ENCODE measurements at places on chromosomes 7 and 10.

DNA sequence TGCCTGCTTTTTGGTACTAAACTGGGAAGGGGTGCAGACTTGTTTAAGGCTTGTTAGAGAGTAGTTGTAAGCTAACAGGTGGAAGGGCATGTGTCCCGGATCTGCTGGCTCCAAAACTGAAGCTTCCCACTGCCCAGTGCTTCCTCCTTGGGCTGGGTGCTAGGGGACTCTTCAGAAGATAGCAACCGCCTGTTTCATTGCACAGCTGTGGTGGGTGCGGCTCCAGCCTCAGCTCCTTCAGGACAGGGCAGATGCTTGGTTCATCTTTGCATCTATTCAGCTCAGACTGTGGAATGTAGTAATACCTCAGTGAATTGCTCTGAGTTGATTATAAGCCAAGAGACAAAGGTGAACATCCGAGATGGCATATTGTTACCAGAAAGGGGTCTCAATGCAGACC lies 527.1 kb downstream of the TYW1 start:
- no peak for DNase-seq

DNA sequence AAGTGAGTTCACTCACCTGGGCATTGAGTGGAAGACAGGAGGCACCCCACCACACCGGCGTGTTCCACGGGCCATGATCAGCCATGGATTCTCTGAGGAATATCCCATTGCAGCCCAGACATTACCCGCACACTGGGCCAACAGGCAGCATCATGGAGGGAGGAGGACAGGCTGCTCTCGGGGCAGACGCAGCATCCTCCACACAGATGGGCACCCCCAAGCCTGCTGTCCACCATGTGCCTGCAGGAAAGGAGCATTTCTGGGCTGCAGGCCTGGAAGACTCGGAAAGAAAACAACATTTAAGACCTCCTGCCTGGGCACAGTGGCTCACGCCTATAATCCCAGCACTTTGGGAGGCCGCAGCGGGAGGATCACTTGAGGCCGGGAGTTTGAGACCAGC lies 71.0 kb upstream of the SH2B2 start:
- no peak for DNase-seq

- no peak for DNase-seq
Observed at GRCh38 chr7:43847496-43847895, 21.8 kb downstream of the MRPS24 start.

DNA sequence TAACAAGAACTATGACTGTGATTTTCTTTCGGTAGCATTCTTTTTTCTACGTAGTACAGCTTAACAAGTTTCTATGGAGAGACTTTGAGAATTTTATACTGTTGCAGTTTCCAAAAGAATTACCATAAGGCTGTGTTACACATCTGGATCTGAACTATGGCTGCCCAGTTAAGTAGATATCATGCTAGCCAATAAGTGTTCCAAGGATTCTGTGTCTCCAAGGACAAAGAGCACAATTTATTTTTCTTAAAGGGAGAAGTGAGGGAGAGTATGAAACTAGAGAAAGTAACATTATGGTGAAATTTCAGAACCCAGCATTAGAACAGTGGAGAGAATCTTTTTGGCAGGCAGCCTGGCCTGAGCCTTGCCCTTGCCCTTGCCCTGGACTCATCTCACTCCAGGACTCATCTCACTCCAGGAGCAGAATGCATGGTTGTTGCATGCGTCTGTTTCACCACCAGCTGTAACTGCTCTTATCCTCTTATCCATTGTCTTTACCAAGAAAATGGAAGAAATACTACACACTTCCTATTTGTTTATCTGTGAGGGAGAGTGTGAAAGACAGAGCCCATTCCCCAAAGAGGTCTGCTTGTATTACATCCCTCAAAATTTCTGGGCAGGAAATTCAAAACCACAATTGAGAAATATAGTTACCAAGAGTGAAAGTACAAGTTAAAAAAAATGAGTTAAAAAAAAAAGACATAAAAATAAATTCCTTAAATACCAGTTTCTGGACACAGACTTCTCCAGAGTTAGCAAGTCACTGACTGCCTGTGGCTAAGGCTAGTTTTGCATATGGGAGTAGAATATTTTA lies 1067.5 kb downstream of the NRG3 start:
- DNase-seq: no peak

- peak; percentile 18 for DNase-seq
Observed at GRCh38 chr10:96124230-96125141, 5.6 kb upstream of the ZNF518A start.

DNA sequence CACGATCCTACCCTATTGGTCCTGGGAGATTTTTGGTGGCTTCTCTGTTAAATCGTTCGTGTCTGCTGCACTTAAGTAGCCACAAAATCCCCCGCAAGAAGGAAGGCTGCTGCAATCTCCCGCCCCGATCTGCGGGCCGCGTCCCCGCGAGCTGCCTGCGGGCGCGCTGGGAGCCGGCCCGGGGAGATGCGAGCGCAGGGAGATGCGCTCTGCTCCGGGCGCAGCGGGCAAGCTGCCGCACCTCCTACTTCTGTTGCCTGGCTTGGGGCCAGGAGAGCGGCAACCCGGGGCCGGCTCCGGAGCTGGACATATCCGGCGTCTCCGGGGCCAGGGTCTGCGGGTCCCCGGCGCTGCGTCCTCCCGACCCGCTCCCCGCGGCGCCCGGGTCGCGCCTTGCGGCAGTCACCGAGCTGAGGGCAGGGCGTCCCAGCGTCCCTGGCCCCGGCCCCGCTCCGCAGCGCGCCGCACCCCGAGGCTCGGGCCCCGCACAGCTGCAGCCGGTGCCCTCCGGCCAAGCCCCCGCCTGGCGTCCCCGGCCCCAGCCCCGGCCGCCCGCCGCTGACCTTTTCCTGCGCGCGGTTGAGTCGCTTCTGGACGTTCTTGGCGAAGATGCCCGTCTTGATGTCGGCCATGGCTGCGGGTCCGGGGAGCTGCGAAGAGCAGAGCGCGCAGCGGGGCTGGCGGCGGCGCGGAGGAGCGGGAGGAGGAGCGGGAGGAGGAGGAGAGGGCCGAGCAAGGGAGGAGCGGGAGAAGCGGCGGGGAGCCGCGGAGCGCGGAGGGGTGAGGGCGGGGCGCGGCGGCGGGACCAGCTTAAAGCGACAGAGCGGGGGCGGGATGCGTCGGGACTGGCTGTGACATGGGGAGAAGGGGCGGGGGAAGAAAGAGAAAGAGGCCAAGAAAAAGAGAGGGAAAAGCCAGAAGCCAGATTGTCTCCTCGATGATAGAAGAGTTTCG lies at the start of gene AMPH:
Gene AMPH, minus strand, starts transcription at position 654 of the 954 bp plus-strand sequence. Its CDS starts 22 bp downstream, at position 632.
- DNase-seq: no peak

DNA sequence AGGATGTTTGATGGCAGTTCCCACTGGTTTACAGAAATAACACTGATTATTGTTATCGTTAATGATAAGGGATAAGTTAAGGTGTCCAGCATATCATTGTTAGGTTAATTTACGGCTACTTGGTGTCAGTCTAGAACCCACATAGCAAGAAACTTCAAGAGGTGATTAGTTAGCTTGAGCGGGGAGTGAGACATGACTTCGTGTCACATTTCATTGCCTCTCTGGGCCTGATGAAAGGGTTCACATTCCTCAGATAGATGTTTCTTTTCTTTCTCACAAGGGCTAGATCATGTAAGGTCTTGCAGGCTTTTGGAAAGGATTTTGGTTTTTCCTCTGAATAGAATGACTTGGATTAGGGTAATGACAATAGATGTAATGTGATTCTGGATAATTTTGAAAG lies 26.7 kb downstream of the WAC start:
- no peak for DNase-seq

DNA sequence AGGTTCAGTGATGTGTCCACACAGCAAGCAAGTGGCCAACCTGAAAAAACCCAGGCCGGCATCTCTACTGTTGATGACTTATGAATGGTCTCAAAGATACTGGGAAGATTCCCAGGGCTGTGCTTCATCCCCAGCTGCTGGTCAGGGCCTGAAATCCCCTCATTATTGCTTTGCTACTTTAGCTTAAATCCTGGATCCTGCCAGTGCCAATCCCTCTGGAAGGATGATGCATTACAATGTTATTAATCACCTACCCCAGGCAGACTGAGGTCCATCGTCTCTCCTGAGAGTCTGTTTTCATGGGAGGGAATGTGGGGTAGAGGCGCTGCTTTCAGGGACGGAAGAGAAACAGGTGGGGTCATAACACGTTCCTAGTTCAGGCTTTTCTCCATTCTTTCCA lies 371.6 kb downstream of the RPS24 start:
- no peak for DNase-seq

GRCh38 chr7:108086546-108086945 lies 43.6 kb downstream of the LAMB4 start:
- no peak for DNase-seq

DNA sequence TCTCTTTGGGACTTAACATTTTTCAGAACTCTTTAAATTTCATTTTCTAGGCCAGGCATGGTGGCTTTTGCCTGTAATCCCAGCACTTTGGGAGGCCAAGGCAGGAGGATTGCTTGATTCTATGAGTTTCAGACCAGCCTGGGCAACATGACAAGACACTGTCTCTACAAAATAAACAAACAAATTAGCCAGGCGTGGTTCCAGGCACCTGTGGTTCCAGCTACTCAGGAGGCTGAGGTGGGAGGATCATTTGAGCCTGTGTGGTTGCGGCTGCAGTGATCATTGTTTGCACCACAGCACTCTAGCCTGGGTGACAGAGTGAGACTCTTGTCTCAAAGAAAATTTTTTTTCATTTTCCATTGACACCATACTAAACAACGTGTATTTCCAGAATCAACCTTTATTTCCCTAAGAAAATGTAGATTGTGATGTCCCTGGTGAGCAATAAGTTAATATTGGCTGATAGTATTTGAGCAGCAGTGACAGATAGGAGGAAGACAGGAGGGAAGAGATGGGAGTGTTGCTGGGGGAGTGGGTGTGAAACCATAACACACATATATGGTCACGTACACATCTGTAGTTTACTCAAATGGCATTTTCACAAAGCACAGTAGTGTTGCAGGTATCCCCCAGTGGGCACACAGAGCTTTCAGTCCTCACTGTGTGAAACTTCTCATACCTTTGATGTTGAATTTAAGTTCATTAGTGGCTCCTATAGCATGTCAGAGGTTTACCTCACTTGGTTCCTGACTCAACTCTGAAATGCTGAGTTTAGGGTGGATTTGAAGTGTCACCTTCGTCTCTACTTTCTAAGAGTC lies 205.6 kb downstream of the AUTS2 start:
- DNase-seq: no peak

DNA sequence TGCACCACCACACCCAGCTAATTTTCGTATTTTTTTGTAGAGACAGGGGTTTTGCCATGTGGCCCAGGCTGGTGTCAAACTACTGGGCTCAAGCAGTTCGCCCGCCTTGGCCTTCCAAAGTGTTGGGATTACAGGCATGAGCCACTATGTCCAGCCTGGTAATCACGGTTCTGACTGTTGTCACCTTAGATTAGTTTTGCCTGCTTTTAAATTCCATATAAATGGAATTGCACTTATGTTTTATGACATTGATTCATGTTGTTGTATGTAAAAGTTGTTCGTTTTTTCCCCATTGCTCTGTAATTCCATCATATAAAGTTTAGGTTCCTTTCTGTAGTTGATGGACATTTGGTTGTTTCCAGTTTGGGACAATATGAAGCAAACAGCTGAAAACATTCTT lies 106.0 kb downstream of the CAMK1D start:
- no peak for DNase-seq

GRCh38 chr10:69646185-69647060 lies 16.4 kb downstream of the FAM241B start:
- no peak for DNase-seq

DNA sequence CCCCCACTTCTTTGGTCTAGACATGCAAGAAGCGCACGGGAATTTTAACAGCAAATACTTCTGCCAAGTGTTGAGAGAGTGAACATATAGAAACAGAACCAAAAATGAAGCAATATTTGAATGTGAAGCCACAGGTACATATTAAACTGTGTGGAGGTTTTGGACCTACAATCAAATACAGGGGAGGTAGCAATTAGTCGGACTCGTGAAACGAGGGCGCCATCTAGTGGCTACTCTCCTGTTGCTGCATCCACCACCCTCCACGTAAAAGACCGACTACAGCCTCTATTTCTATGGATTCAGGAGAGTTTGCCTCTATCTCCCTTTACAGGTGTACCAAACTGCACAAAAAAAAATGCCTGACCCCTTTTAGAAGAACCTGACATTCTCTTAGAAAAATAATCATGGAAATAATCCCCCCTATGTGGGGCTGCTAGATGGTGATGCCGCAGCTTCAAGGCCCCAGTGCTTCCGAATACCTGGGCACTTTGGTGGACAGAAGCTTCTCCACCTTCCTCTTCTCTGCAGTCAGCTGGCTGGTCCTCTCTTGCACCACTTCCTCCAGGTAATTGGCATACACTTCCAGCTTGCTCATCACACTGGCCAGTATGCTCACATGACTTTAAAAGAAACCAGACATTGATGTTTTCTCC lies 31.7 kb downstream of the TECTB start:
- peak; percentile 30 for DNase-seq

DNA sequence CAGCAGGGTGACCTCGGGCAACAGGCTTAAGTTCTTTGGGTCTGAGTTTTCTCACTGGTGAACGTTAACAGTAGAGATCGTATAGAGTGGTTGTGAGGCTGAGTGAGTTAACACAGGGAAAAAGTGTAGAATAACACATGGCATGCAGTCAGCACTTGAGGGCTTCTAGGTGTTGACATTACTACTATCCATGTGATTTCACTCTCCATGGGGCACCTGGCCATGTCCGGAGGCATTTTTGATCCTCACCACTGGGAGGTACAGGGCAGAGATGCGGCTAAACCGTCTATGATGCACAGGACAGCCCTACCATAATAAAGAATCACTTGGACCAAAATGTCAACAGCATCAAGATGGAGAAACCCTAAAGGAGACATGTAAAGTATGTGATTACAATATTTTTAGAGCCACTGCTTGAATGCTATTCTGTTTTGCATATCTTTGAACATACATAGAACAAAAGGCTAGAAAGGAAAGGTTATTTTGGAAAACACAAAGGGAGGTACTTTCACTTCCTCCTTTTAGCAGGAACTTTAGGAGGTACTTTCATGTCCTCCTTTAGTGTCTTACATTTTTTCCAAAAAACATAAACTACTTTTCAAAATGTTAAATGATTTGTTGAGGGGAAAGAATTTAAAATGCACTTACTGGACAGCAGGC lies 44.3 kb downstream of the NOD1 start:
- no peak for DNase-seq

GRCh38 chr10:44309939-44310761 lies 74.7 kb downstream of the CXCL12 start:
- DNase-seq: no peak

GRCh38 chr10:75762431-75762802 lies 331.0 kb downstream of the LRMDA start:
- no peak for DNase-seq

GRCh38 chr7:102106625-102107024 lies 180.0 kb upstream of the SH2B2 start:
- DNase-seq: no peak

- DNase-seq: no peak
Observed at GRCh38 chr7:134527979-134528371, 608 bp downstream of the AKR1B10 start.
